ENCODE measurements at places on chromosomes 13 and 19. TPM values are rescaled to one million over a fixed set of nuclear protein-coding genes. Genes with fewer than 3 reads are reported as not detected.

THSD1 gene
- total RNA-seq, result 0.64 TPM

FFAR1 gene
- 2.1 TPM for total RNA-seq

DNA sequence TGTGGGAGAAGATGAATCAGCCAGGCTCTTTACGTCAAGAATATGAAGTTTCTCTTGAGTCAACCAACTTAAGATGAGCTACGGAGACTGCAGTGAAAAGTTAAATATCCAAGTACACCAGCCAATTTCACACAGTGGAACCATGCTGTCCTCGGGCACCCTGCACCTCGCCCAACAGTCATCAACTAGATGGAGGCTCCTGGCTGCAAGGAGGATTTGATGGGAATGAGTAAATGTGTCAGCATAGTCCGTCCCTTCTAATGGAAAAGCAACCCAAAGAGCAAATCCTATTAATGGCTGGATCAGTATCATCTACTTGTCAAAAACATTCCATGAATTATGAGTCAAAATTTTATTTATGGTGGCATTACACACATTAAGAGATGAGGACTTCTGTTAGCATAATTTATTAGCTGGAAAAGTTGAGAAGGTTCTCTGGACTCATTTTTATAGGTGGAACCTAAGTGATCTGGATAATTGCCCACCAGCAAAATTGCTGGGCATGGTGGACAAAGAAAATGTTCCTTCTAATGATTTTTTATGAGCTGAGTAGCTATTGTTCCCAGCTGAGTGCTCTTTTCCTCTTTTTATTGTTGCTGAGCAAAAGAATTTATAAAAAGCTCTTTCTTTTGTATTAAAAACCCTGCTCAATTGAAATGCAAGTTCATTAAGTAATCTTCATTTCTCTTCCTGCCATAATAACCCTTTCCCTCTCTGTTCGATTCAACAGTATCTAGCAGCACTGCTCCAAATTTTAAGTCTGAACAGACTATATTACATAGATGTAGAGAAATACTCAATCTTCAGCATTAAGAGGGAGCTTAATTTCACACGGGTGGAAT lies 88.4 kb downstream of the DNAJC15 start:
- no peak overlapping the region for H3K4me3 ChIP-seq
- no peak overlapping the region for H3K27ac ChIP-seq
- H3K36me3 ChIP-seq, result peaks cover 10% of the 10 kb centered on the region
- H3K4me1 ChIP-seq, result peaks cover 12% of the 10 kb centered on the region

DNA sequence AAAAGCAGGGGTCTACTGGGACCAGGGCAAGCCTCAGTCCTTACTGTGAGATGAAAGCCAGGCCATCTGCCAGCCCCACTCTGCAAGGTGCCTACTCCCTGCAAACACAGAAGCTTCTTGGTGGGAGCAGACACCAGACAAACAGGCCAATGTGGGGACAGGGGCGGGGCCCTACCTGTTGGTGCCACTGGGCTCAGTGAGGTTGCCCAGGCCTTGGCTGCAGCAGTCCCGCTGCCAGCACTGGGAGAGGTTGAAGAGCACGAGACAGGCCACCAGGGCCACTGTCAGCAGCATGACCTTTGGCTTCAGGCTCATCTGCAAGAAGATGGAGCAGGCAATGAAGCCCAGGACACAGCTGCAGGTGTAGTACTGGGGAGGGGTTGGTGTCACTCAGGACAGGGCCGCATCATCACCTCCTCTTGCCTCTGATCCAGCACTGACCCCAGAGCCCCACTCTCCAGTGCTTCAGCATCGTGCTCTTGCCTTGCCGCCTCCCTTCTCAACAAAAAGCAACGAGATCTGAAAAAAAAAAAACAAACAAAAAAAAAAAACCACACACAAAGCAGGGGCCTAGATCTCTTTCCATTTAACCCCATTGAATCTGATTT lies 72.6 kb downstream of the NBEA start:
- H3K36me3 ChIP-seq, result peaks cover 2% of the 10 kb centered on the region
- no peak for DNase-seq
- no peaks in the 10 kb centered on the region for H3K27me3 ChIP-seq

DNA sequence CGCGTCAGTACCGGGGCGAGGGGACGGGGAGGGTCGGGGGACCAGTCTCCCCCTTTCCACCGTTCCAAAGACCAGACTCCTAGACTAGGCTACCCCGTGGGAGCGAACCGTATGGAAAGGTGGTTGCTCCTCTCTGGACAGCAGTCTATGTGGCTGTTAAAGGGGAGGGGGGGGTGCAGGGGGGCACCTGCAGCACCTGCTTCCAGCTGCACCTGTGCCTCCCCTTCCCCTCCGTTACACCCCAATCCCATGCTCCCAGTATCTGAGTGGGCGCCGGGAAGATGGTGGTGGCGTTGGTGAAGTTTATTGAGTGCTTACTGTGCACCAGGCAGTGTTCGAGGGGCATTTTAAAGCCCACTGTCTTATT lies 557 bp downstream of the ZNF524 start:
- peaks cover 16% of the 10 kb centered on the region for H3K4me1 ChIP-seq
- DNase-seq, result no peak
- H3K27ac ChIP-seq, result peak overlapping the region; percentile 94
- H3K36me3 ChIP-seq, result peaks cover 21% of the 10 kb centered on the region
- peak overlapping the region; percentile 90 for H3K4me3 ChIP-seq
- no peaks in the 10 kb centered on the region for H3K27me3 ChIP-seq

DNA sequence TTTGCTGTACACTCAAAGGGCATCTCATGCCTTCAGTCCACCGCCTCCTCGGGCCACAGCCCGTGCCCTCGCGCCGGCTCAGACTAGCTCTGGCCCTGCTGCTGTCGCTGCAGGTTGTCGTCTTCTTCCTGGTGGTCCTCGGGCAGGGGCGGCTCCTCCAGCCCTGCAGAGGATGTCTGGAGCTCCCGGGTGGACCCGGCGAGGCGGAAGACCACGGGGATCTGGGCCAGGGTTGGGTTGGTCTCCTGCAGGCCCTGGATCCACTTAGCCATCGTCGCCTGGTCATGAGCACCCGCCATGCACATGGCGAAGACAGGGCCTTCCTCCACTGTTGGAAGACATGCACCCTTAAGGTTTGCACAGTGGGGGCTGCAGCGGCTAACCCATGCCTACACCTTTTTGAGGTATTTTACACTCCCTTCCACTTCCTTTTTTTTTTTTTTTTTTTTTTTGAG lies 489 bp upstream of the ZNF653 start:
- peak overlapping the region; percentile 92 for H3K4me3 ChIP-seq
- H3K4me1 ChIP-seq, result peaks cover 8% of the 10 kb centered on the region
- DNase-seq, result no peak
- H3K36me3 ChIP-seq, result no peaks in the 10 kb centered on the region
- H3K27ac ChIP-seq, result peak overlapping the region; percentile 94
